ENCODE measurements at places on chromosomes 16 and 17.

DNA sequence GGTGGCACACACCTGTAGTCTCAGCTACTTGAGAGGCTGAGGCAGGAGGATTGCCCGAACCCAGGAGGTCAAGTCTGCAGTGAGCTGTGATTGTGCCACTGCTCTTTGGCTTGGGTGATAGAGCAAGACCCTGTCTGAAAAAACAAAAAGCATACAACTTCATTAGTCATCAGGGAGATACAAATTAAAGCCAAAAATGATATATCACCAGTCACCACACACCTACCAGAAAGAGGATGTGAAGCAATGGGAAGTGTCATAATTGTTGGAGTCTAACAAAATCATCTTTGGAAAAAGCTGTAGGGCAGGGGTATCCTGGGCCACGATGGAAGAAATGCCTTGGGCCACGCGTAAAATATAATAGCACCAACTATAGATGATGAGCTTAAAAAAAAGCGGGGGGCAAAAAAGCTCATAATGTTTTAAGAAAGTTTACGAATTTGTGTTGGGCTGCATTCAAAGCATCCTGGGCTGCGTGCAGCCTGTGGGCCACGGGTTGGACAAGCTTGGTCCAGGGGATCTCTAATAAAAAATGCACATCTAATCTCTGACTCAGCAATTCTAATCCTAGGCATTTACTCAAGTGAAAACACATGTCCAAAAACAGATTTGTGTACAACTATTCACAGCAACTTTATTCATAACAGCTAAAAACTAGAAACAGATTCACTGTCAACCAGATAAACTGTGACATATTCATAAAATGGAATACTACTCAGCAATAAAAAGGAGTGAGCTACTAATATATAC, 65.9 kb downstream of the HIC1 start:
- peak; percentile 17 for DNase-seq

DNA sequence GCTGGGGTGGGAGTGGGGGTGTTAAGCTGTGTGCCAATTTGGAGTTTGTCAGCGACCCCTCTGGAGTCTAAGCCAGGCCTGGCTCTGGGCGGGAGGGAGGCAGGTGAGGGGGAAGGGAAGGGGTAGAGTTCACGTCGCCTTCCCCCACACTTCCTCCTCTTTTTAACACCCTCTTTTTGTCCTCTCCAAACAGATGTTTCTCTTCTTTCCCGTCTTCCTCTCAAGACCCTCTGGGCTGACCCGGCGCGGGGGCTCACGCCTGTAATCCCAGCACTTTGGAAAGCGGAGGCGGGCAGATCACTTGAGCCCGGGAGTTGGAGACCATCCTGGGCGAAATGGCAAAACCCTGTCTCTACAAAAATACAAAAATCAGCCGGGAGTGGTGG, 3.3 kb downstream of the HOXB1 start:
- DNase-seq = no peak

- no peak for DNase-seq
Measured at GRCh38 chr16:11007714-11008280, 63.4 kb downstream of the CLEC16A start.

GRCh38 chr17:5378566-5379207, 40.8 kb downstream of the NUP88 start:
- no peak for DNase-seq

- DNase-seq = no peak
Measured at GRCh38 chr17:45918241-45918745, 23.9 kb downstream of the MAPT start.

- no peak for DNase-seq
Measured at GRCh38 chr16:78645657-78646056, 546.2 kb downstream of the WWOX start.

GRCh38 chr17:6592173-6592572, 35.8 kb upstream of the PITPNM3 start:
- no peak for DNase-seq

DNA sequence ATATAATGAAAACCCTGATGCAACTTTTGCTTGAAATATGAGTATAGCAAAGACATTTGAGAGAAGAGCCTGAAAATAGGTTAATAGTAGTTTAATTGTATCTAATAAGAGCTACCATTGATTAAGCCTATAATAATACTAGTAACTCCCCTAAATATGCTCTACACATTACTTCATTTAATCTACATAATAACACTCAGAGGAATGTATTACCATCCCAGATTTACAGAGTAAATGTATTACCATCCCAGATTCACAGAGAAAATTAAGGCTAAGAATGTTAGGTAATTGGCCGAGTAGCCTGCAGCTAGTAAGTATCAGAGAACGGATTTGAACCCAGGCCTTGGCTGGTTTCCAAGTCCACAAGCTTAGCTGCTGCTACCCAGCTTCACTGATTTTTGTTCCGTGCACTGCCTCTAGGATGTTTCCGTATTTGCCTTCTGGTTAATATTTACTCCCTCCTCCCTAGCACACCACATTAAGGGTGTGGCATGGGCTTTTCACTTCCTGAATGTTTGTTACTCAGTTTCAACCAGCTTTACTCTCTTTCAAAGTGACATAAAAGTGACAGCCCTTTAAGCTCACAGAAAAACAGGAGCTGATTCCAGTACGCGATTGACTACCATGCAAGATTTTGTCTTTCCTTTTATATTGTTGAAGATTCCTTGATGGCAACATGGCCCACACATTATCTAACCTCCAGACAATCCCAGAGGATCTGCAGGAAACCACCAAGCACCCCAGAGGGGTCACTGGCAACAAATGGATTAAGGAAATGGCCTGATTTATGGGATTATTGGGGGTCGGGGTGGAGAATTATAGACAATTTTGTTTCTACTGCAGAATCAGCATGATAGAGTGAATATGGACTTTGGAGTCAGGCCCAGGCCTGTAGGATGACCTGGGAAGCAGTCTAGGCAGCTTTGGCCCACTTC, 26.7 kb upstream of the TOX3 start:
- no peak for DNase-seq

- no peak for DNase-seq
Measured at GRCh38 chr17:48384164-48384563, 45.9 kb downstream of the SKAP1 start.

- DNase-seq = peak; percentile 19
Measured at GRCh38 chr17:48544349-48545021, 424 bp downstream of the HOXB2 start.

Data from EL (cell line).